ENCODE measurements at places on chromosomes 16 and 17.

GRCh38 chr16:827513-827912 is 27.0 kb upstream of the GNG13 start:
- no peak for DNase-seq

GRCh38 chr16:55810451-55810961 is 22.4 kb downstream of the CES1 start:
- no peak for DNase-seq

GRCh38 chr17:60656499-60656898 is 21.2 kb upstream of the BCAS3 start:
- no peak for DNase-seq

DNA sequence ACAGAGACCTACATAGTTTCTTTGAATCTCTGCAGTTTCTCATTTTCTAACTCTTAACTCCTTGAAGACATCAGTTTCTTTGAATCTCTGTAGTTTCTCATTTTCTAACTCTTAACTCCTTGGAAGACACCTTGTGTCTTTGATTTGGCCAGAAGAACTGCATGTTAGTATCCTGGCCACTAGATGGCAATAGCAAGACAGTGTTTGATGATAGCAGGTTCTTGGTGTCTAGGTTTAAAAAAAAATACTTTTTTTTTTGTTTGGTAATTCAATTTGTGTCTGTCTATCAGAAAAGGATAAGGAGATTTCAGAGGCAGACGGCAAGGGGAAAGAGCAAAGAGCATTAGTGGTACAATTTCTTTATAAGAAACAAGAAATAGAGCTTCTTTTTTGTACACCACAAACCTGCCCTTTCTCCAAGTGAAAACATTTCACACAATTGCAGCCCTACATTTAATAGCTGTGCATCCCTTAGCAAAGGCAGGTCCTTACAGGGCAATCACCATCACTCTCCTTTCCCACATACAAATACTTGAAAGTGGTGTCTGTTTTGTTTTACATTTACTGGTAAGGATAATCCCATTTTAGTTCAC is 1324.9 kb upstream of the CDH8 start:
- DNase-seq: no peak

DNA sequence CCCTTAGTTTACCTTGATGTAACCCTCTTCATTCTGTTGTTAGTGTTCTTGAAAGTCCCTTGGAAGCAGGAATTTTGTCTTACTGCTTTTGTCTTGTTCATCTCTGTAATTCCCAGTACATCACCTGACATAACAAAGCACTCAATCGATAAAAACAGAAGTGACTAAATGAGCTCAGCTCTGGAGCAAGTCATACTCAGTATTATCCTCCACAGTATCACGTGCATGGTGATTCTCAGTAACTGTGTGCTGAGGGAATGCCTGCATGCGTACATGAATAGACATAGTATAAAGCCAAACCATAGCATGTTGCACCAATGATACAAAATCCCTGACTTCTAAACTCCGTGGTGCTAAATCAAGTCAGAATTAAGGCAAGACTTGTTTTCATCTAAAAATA is 7.2 kb downstream of the KRT38 start:
- DNase-seq: no peak

GRCh38 chr16:7304279-7304678 is 28.4 kb upstream of the RBFOX1 start:
- DNase-seq: no peak

GRCh38 chr16:23907457-23907902 is 71.7 kb downstream of the PRKCB start:
- DNase-seq: no peak

GRCh38 chr16:65967376-65967775 is 399.1 kb upstream of the CDH5 start:
- no peak for DNase-seq

GRCh38 chr16:2473999-2474876 is 689 bp upstream of the TBC1D24 start:
- peak; percentile 50 for DNase-seq

DNA sequence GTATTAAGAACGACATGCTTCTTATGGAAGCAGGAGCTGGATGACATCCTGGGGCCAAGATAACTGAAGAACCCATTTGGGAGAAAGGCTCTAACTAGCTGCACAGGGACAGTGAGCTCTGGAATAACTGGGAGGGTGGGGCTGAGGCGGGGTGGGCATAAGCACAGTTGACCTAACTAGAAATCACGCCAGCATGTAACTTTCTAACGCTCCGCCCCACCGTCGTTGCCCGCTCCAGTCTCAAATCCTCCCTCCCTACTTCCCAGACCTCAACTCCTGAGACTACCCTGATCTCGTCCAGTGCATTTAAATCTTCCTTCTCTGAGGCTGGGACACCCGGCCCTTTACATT is 436 bp downstream of the PHB1 start:
- no peak for DNase-seq

DNA sequence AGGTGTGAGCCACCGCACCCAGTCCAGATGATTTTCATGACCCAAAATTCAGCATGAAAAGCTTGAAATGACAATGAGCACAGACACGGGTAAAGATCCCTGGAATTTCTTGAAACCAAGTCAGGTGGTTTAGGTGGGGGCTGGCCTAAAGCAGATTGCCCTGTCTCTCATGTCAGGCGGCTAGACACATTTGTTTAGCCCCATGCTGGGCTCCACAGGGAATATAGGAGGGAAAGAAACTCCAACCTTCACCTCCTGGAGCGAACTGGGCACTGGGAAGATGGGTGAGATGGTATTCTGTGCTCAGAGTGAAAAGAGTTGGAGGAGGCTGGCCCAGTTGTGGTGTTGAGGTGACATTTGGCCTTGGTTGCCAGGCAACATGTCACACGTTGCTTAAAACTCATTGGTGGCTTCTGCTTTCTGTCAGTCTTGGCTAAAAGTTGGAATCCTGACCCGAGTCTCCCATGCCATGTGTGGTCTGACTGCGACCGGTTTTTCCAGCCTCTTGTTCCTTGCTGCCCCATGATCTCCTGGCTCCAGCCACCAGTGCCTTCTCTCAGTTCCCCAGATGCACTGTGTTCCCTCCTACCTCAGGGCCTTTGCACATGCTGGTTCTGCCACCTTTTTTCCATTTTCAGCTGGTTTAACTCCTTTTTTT is 113.7 kb downstream of the ABCC6 start:
- DNase-seq: no peak

GRCh38 chr17:72710834-72711233 is 381.7 kb downstream of the SLC39A11 start:
- no peak for DNase-seq

DNA sequence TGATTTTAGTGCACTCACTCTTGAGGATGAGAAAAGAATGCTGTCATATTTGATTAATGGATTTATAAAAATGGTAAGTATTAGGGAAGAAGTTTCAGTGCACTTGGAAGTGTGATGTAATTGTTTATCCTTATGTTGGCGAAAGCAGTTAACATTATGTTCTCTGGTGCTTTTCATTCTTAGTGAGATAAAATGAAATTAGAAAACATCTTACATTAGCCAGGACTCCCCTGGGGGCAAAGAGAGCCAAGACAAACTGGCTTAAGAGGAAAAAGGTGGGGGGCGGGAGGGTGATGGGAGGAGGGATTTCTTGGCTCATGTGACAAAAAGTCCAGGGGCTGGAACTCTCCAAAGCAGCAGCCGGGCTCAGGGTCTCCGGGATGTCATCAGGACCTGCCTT is 73.2 kb downstream of the KNOP1 start:
- DNase-seq: no peak

GRCh38 chr16:28923652-28924398 is 1.2 kb downstream of the RABEP2 start:
- no peak for DNase-seq

DNA sequence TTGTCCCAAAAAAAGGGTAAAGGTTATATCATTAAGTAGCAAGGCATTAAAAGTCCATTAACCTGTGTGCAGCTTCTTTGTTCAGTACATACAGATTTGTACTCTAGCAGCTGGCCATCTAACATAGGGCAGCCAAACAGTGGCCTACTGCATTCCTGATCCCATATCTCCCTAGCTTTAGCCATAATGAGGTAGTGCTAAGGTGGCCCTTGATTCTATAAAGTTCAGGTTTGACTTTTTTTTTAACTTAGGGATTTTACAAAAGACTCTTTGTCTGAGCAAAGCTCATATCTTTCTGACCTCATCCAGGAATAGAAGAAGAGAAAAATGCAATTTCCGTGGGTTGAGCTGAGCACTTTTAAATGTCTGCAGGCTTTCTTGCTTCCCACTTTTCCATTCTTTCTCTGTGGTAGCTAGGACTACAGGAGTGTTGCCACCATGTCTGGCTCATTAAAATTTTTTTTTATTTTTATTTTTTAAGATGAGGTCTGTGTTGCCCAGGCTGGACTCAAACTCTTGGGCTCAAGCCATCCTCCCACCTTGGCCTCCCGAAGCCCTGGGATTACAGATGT is 19.5 kb upstream of the CDC6 start:
- DNase-seq: no peak

GRCh38 chr17:18380471-18381157 is 3.0 kb downstream of the EVPLL start:
- no peak for DNase-seq

GRCh38 chr17:36197387-36197703 is 787 bp upstream of the CCL3L1 start:
- DNase-seq: no peak

- no peak for DNase-seq
These were observed 33.4 kb downstream of the ZZEF1 start for GRCh38 chr17:4109449-4109848.

- no peak for DNase-seq
These were observed 107.8 kb downstream of the YPEL2 start for GRCh38 chr17:59439262-59439661.

DNA sequence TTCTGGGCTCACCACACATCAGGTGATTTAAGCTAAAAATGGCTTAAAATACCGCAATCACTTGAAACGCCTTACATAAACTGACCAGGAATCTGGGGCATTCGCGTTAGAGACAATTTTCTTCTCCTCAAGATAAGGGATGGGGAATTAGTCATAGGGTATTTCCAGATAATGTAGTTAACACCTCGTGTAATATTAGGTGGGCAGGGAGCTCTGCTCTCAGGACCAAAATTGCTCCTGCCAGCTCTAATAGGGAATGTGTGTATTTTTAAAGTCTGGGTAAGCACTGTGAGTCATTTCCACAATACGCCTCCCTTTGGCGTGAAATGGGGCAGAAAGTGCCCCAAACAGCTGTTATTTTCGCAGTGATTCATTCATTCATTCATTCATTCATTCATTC is 408.6 kb downstream of the MAF start:
- DNase-seq: no peak

DNA sequence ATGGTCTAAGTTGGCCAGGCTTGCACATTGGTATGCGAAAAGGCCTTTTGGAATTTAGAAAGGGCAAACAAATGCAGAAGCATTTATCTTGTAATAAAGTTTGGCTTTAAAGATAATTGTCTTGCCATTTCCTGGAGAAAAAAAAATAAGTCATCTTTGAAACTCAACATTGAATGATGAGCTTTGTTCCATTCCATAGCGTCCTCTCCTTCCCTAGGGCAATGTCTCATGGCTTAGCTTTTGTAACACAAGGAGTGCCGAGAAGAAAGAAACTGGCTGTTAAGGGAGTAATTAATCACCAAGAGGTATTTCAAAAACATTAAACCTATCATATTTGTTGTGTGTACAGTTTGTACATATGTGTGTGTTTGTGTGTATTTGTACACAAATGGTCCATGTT is 372.3 kb downstream of the NPIPA8 start:
- no peak for DNase-seq

GRCh38 chr16:13348416-13348815 is 447.0 kb downstream of the SHISA9 start:
- no peak for DNase-seq

DNA sequence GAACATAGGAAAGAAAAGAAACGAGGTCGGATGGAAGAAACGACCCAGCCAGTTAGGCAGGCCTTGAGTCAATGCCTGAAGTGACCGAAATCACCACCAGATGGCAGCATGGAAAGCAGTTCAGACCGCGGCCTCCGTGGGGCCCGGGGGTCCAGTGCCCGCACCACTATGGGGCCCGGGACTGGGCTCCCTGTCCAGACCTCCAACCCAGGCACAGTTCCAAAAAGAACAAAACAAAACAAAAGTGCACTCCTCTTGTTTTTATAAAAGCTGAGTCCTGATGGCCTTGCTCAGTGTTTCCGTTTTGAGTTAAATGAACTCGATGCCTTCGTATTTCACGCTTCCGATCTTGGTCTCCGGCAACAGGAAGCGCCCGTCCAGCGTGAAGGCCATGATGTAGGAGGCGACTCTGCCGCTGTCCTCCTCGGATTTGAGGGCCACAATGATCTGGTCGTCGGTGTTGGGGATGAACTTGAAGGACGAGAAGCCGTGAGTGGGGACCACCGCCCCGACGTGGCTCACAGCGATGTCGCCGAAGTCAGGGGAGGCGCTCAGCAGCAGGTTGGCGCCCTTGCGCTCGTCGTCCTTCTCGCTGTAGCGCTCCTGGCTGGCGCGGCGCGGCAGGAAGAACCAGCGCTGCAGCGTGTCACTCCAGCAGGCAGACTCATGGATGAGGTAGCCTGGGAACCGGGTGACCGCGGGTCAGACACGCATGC is 13.7 kb upstream of the LGALS3BP start:
- DNase-seq: no peak

GRCh38 chr17:38868817-38869525 is 887 bp upstream of the LASP1 start:
- peak; percentile 77 for DNase-seq

- DNase-seq: no peak
These were observed 15.9 kb downstream of the TBX2 start for GRCh38 chr17:61415374-61416210.

GRCh38 chr17:18319604-18320256 is 4.6 kb downstream of the SMCR8 start:
- no peak for DNase-seq

DNA sequence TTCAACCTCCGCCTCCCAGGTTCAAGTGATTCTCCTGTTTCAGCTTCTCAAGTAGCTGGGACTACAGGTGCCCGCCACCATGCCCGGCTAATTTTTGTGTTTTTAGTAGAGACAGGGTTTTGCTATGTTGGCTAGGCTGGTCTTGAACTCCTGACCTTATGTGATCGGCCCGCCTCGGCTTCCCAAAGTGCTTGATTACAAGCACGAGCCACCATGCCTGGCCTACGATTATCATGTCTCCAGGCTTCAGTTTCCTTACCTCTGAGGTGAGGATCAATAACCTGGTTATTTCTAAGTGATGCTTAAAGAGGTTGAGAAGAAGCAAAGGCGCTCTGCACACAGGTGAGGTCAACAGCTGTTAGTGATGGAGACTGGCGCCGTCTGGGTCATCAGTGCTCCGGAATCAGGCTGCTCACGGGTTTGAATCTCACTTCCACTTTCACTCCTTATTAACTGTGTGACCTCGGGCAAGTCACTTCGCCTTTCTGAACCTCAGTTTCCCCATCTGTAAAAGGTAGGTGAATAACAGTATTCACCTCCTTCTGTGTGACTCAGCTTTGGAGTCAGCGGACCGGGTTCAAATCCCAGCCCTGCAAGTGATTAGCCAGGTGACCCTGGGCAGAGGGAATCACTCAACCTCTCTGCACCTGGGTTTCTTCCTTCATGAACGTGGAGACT is 745 bp upstream of the ABCC1 start:
- DNase-seq: no peak

GRCh38 chr17:50514936-50515702 is 6.9 kb downstream of the MYCBPAP start:
- no peak for DNase-seq

- DNase-seq: no peak
These were observed 13.7 kb downstream of the MXRA7 start for GRCh38 chr17:76696763-76697701.

- DNase-seq: no peak
These were observed 571 bp downstream of the CAVIN1 start for GRCh38 chr17:42422412-42422957.

Measured in activated T-helper 1 cell treated with Interleukin-2 at 50 U/mL for 16 hours (primary cell).